ENCODE measurements at places on chromosomes 4 and X.

DNA sequence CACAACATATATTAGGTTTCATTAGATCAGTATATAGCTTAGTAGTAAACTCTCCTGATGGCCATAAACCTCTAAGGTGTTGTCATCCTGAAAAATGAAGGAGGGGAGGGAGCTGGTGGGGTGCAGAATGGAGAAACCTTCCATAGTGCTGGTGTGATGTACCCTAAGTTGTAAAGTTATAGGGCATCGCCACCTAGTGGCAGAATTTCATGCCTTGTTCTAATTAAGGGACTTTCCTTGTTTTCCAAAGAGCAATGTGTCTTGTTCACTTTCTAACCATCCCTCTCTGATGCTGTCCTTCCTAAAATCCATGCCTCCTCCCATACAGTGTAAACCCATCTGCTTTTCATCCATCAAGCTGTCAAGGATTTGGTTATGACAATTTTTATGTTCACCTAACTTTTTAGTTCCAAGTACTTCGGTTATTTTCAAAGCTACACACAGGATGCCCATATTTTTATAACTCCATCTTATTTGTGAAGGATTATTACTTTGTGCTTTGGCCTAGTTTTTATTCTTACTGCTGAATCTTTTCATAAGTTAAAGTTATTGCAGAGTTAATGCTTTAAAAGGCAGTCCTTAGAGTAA is 4.5 kb downstream of the NBDY start:
- peak; percentile 33 for DNase-seq

DNA sequence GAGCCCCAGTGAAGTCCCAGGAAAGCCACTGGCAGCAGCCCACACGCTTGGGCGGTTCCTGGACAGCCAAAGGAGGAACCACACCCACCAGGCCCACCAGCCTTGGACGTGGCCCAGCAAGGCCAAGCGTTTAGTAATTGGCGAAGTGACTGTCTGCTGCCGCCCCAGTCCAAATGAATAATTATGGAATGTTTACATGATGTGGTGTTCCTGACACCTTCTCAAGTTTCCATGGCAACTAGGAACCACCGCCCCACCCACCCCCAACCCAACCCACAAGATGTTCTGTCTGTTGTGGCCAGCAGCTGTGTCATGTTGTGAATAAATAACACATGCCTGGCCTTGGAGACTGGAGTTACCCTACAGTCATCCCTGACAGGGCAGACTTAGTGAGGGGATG is 22.3 kb downstream of the APLN start:
- no peak for DNase-seq

GRCh38 chrX:154411981-154412340 is 622 bp downstream of the TAFAZZIN start:
- DNase-seq, result peak; percentile 67

- DNase-seq, result no peak
Observed at GRCh38 chr4:25635501-25635900, 20.1 kb upstream of the SLC34A2 start.

- DNase-seq, result no peak
Observed at GRCh38 chrX:14028473-14028872, 1.2 kb downstream of the GEMIN8 start.

GRCh38 chr4:165319030-165319429 is 8.4 kb upstream of the MSMO1 start:
- no peak for DNase-seq

DNA sequence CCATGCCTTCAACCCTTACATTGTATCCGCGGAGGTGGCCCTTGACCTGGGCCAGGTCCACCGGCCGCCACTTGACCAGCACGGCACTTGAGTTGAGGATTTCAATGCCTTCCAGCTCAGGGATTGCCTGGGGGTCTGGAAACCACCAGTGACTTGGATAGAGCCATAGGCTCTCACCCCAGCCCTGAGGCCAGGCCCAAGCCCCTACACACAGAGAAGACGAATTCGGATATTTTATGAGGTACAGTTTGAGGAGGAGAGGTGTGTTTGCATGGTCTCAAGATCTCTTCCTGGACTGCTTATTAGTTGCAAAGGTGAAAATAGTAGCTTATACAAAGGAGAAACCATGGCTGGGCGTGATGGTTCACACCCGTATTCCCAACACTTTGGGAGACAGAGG is 20.3 kb downstream of the L1CAM start:
- DNase-seq, result no peak

- no peak for DNase-seq
Observed at GRCh38 chrX:75051047-75051446, 105.0 kb downstream of the ABCB7 start.

DNA sequence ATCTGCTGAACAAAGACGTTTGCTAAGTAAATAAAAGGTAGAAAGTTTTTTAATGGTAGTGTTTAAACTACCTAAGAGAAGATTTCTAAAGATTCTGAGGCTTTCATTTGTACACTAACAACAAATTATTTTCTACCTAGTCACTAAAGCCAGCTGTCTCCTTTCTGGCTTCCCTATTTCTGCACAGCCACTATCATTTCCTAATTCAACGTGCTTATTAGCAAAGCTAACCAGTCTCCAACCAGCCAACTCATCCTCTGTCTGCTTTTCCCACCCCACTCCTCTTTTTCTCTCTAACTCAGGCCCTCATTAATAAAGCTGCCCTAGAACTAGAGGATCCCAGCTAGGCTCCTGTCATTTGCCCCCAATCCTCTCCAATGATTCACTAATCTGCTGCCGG is 118.2 kb downstream of the ZNF827 start:
- no peak for DNase-seq

- DNase-seq, result no peak
Observed at GRCh38 chr4:65007841-65008439, 598.7 kb upstream of the TECRL start.

Measured in stimulated activated CD4-positive, alpha-beta T cell treated with anti-CD3 and anti-CD28 coated beads, Interleukin-4, amount 100 ng/mL, for 1 hour (primary cell).